ENCODE measurements at places on chromosomes 1 and 21. TPM values are rescaled to one million over a fixed set of nuclear protein-coding genes. Genes with fewer than 3 reads are reported as not detected.

CACNA1S gene
- not detected for total RNA-seq

DNA sequence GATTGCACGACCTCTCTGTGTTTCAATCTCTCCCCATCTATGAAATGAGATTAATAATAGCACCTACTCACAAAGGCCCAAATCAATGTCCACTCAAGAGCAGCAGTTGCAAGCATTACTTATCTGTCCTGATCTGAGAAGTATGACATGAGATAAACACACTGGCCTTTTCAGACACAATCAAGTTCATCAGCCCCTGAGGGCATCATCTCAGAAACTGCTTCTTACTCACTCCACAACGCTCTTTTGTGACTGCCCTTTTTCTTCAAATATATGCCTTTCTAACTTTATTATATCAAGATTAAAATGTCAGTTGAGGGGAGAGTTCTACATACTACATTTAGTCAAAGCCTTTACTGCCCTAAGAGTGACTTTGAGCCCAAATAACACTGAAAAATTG, 371.9 kb upstream of the SPAG17 start:
- no peak for DNase-seq

DNA sequence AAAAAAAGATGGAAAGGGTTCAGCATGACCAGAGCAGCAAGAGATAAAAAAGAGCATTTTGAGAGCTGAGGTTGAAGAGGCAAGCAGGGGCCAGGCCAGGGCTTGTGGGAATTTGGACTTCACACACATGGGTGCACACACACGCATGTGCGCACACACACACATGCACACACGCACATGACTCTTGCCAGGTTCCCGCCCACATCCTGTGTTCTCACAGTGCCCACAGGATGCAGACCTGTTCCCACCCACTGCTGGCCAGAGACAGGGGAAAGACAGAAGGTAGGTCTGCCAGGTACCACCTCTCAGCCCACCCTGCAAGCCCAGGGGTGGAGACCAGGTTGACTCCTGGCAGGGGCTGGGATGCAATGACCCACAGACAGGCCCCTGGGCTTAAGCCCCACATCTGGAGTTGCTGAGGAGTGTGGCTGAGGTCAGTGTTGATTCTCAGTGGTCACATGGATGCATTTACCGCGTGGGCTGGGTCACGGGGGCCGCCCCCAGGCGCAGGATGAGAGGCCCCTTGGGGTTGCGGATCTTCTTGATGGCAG, 4.4 kb downstream of the COL16A1 start:
- DNase-seq = no peak

- no peak for DNase-seq
Measured at GRCh38 chr1:179598631-179599030, 7.0 kb downstream of the TDRD5 start.

DNA sequence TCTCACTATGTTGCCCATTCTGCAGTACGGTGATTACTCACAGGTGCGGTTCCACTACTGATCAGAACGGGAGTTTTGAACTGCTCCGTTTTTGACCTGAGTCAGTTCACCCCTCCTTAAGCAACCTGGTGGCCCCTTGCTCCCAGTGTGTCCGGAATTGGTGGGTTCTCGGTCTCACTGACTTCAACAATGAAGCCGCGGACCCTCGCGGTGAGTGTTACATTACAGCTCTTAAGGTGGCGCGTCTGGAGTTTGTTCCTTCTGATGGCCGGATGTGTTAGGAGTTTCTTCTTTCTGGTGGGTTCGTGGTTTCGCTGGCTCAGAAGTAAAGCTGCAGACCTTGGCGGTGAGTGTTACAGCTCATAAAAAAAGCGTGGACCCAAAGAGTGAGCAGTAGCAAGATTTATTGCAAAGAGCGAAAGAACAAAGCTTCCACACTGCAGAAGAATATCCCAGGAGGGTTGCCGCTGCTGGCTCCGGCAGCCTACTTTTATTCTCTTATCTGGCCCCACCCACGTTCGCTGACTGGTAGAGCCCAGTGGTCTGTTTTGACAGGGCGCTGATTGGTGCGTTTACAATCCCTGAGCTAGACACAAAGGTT, 17.6 kb upstream of the PARP1 start:
- DNase-seq = no peak

DNA sequence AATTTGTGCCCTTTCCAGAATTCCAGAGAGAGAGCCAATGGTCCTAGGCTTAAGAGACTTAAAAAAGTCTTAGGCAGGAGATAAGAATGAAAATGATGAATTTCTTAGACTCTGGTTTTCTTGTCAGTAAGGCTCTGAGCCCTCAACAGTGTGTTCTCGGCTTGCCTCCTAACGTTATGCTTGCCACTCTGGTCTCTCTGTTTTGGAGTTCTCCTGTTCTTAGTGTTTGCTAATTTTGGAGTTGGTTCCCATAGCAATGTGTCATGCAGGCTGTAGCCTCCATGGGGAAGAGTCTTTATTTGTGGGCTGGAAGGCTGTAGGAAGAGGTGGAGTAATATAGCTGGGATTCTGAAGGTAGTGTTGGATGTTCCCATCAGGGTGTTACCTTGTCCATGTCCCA, 19.9 kb downstream of the TBX19 start:
- DNase-seq = no peak

DNA sequence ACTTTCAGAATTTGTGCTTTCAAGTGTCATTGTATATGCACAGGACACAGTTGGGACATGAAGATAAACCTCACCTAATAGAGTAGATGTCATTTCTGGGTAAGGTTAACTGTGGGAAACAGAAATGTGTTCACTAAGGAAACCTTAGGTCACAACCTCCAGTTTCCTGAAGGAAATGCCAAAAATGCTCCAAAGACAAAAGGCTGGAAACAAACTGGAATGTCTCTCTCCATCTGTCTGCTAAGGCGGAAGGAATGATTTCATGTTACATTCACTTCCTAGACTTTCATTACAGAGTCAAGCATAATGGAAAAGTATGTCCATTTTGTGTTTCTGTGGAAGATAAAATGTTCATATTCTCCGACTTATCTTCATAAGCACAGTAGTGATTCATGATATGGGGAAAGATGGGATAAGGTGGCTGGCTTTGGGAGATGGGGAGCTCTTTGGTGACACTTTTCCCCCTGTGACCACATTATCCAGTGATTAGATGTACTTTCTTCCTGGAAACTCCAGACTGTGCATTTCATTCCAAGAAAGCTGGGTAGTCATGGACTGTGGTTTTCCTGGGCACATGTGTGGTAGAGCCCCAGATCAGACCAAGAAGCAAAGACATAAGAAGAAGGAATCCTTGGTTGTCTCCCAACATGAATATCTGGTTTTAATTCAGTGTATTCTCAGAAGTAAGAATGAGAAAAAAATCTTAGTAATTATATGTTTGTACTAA, 5.7 kb downstream of the S1PR1 start:
- no peak for DNase-seq

All from tibial nerve (tissue), 4 donors.